ENCODE measurements at places on chromosomes 13 and 19.

DNA sequence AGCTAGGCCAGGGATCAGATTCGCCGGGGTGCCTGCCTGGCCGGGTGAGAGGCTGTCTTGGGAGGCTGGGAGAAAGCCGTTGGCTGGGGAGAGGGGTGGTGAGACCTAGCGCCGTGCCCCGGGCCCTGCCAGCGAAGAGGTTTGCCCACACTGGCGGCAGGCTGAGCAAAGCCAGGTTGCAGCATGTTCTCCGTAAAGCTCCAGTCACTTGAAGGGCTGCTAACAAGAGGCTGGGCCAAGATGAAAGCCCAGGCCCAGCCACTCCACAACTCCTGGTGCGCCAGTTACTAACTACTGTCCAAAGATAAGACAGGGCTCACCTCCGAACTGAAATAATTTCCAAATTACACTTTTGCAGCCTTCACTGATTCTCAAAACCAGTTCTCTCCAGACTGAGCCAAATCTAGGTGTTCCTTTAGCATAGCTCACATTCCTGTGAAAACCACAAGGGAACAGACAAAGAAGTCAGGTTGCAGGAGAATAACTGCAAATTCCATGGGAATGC, 16.3 kb downstream of the ELAVL1 start:
- DNase-seq: no peak

DNA sequence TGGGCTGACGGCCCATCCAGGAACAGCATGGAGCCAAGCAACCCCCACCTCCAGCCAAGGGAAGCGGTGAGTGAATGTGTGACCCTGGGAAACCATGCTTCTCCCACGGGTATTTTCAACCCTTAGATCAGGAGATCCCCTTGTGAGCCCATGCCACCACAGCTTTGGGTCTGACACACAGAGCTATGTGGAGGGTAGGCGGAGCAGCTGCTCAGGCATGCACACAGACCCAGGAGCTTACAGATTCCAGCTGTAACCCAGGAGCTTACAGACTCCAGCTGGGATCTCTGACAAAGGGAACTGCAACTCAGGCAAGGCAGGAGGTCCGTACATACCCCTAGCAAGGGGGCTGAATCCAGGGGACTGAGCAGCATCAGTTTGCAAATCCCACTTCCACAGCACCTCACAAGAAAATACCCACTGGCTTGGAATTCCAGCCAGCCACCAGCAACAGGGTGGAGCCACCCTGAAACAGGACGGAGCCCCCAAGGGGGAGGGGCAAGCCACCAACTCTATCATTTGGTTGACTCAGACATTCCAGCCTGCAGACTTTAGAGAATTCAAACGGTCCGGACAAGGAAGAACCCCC, 40.8 kb upstream of the RFXAP start:
- no peak for DNase-seq

- DNase-seq: no peak
Observed at GRCh38 chr13:52885141-52885540, 36.7 kb upstream of the PCDH8 start.

DNA sequence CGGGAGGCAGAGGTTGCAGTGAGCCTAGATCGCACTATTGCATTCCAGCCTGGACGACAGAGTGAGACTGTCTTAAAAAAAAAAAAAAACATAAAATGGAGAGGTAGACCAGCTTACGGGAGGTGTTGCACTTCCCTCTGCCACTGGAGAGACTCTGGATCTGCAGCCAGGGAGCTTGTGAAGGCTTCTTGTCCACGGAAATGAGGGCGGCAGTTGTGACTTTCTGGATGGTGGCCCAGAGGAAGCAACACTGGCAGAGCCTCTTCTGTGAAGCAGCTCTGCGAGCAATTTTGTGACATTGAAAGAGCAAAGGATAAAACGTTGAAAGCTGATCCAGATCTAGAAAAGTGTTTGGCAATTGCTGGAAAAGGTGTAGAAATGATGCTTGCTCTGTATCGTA, 10.4 kb downstream of the SPINT2 start:
- no peak for DNase-seq

GRCh38 chr13:113297370-113298042, 467 bp downstream of the LAMP1 start:
- DNase-seq: no peak

- no peak for DNase-seq
Observed at GRCh38 chr19:461721-462551, 1.1 kb upstream of the SHC2 start.

GRCh38 chr13:106385654-106386053, 149.8 kb downstream of the EFNB2 start:
- DNase-seq: no peak

DNA sequence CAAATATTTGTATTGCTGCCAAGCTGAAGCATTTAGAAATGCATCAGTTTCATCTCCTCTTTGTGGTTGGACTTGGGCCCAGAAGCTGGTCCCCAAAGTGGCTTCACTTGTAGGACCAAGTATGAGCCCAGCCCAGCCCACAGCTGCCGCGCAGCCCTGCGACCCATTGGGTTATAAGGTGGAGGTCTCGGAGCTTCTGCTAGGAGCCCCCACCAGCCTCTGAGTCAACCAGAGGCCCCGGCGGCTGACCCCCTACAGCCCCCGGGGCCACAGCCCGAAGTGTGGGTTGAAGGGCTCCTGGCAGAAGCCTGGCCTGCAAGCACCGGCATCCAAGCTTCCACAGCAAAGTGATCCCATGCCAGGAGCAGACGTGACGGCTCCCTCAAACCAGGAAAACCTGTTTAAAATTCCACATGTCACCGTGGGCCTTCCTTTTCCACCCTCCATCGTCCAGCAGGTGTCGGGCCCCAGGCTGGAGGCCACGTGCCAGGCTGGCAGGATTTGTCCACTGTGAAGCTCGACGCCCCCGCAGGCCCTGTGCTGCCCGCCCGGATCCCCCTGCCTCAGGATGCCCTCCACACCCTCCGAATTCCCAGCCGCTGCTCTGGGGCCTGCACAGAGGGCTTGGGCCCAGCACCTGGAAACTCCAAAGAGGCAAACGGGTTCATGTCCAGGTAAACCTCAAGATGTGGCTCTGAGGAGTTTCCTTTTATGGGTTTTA, 54.7 kb downstream of the C13orf46 start:
- no peak for DNase-seq

DNA sequence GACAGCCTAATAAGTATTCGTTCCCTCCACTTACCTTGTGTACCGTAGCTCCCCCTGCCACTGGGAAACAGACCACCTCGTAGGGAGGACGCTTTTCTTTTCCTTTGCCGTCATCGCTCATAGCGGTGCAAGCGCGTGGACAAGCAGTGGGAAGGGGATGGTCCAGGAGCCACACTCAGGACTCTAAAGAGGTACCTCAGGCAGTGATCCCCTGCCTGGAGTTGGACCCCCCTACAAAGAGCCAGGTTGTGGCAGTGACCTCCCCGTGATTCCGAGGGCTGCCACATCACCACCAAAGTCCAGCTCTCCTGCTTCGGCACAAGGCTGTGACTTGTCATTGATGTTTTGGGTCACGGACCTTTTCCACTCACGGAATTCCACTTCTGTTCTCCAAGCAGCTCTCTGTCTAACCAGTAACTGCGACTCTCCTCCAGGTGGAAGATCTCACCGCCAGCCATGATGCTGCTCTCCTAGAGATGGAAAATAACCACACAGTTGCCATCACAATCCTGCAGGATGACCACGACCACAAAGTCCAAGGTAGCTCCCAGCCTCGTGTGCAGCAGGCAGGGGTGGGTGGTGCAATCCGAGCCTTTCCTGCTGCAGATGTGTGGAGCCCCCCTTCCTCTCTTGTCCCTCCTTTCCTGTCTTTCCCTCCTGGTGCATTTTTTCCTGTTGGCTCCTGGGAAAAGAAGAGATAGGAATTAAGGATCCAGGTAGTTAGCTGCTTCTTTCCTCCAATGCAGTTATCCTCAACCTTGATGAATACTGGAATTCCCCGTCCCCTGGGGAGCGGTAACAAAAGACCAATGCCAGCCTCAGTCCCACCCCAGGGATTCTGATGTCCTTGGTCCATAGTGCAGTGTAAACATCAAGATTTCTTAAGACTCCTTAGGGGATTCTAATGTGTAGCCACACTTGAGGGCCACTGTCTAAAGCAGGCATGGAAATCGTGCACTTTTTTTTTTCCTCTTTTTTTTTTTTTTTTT, 107.7 kb downstream of the SLC7A1 start:
- no peak for DNase-seq

DNA sequence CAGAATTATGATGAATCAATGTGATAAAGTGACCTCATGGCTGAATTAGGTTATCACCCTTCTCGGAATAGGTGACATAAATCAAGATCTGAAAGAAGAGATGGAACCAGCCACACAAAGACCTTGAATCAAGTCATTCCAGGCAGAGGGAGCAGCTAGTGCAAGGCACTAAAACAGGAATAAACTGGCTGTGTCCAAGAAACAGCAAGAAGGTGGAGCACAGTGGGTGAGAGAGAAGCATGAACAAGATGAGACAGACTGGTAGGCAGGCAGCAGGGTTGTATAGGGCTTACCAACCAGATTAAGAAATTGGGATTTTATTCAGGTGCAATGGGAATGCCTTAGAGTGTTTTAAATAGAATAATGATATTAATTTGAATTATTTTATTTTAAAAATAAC, 470.3 kb downstream of the PCDH20 start:
- DNase-seq: no peak

DNA sequence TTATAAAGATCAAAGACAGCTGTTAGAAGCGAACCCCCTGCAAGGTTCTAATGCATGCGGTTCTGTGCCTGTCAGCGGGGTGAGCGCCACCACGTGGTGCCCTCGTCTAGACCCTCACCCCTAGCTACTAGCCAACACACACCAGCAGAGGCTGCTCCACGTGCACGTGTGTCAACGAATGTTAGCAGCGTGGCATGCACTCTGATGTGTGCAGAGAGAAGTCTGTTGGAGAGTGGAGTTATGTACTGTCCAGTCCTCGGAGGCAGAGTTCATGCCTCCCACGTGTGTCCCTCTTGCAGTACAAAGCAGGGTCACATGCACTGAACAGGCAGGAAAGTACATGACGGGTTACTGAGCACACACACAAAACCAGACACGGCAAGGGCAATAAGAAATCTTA, 75.0 kb upstream of the SLC15A1 start:
- DNase-seq: no peak

DNA sequence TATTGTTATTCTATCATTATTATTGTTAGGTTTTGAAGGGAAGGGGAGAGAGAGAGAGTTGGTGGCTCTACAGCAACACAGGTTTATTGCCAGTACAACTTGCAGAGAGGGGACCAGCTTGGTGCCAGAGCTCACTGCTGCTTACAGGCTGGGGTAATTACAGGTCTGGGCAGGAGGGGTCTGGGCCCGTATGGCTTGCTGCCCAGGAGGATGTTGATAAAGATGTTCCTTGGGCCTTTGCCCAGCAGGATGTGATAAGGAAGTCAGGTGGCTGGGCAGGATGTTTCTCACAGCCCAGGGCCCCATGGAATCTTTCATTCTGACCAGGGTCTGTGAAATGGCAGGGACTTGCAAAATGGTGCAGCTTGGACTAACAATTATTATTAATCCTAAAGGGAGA, 64.2 kb upstream of the ZNF599 start:
- DNase-seq: no peak

DNA sequence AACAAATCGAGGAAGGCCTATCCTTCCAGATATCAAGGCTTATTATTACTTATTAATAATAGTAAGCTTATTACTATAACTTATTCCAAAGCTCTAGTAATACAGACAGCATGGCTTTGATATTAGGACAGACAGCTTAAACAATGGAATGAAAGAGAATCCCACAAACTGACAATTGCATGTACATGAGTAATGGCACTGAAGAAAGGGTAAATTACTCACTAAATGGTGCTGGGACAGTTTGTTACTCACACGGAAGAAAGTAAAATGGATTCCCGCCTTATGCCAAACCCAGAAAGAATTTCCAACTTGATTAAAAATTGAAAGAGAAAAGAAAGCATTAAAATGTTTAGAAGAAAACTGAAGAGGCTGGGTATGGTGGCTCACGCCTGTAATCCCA, 60.3 kb downstream of the MIPEP start:
- no peak for DNase-seq

GRCh38 chr19:6790194-6791128, 18.0 kb downstream of the VAV1 start:
- no peak for DNase-seq

DNA sequence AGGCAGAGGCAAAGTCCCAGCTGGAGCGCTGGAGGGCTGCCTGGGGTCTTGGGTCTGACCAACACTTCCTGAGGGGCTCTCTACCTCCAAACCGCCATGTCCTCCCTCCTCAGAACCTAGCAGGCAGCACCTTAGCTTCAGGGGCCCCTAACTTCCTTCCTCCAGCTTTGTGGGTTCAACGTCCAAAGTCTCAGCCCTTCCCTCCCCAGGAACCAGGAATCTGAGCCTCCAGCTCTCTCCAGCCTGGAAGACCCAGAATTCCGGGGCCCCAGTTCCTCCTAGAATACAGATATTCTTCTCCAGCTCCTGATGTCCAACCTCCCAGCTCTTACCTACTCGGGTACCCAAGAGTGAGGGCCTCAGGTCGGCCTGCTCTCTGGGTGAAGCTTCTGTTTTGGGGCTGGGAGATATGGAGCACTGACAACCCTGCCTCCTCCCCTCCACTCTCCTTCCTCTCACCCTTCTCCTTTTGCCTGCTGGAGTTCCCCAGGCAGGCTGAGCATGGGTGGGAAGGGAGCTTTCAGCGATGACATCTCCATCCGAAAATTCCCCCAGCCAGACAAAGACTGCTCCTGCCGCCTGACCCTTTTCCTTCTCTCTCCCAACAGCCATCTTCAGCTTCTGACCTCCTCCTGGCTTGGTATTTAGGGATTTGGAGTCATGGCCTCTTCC, 3.5 kb downstream of the TMEM150B start:
- no peak for DNase-seq

- no peak for DNase-seq
Observed at GRCh38 chr13:30120133-30120822, 187.1 kb downstream of the KATNAL1 start.

- no peak for DNase-seq
Observed at GRCh38 chr13:20064128-20064527, 96.7 kb downstream of the GJA3 start.

DNA sequence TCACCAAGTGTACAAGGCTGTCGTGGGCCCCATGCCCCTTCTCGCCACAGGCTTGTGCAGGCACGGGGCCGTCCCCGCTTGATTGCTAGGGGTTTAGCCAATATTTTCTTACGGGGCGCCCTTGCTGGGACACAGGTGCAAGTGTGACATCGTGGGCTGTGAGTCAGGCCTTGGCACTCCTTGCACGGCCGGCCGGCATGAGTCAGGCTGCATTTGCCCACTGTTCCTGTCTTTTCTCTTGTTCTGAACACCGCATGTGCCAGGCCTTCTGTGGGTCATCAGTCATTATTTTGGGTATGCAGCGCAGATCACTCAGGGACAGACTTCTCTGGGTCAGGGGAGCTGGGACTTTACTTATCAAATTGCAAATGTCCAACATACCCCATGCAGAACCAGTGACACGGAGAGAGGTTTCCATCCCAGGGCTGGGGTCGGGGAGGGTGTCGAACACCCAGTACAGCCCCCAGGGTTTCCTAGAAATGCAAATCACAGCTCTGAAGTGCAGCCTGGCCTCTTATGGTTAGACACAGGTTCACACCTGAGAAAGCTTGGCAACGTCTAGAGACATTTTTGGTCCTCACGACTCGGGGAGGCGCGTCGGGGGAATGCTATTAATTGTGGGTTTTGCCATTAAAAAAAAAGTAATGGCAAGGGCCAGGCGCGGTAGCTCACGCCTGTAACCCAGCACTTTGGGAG, 22.5 kb upstream of the KLF2 start:
- DNase-seq: no peak
